ENCODE measurements at places on chromosomes 16 and 17.

- no peak for DNase-seq
Measured at GRCh38 chr17:15321556-15322251, 19.7 kb downstream of the TEKT3 start.

GRCh38 chr16:11136600-11136999 is 119.4 kb downstream of the SOCS1 start:
- DNase-seq: no peak

GRCh38 chr16:49574826-49575225 is 201.2 kb downstream of the C16orf78 start:
- no peak for DNase-seq

GRCh38 chr16:69744363-69745231 is 10.1 kb downstream of the NOB1 start:
- no peak for DNase-seq

DNA sequence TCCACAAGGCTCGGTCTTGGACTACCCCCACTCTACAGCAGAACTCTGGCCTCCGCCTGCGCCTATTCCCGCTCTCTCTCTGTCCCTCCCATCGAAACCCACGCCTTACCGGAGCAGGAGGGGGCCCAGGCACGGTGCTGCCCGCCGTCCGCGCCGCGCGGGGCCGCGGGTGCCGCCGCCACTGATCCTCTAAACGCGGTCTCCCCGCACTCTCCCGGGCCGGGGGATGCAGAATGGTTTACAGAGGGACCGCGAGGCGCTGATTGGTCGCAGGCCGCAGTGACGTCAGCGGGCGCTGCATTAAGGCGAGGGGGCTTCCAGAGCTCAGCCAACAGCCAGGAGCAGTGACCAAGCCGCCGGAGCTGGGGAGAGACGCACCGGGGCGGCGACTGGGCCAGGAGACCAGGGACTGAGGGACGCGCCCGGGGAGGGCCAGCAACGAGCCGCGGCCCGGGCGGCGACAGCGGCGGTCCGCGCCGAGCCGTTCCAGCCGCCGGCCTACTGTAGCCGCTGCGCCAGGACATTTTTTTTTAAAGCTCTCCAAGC is 747 bp upstream of the LHX1 start:
- DNase-seq: peak; percentile 72

GRCh38 chr17:18371455-18371854 is 6.1 kb upstream of the EVPLL start:
- no peak for DNase-seq

DNA sequence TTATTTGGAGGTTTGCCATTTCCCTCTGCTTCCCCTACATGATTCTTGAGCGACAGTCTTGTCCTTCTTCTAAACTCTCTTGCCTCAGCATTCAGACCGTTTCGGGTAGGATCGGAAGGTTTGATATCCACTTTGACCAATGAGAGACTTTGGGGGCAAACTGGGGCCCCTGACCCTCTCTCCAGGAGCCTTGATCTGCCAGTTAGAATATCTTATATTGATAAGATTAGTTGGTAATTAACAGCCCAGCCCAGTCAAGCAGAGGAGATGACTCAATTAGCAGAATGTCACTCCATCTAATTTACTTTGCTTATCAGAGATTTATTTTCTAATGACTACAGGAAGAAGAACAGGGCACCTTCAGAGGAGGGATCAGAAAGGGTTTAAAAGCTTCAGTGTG is 532.8 kb downstream of the XYLT1 start:
- DNase-seq: peak; percentile 75

- no peak for DNase-seq
Measured at GRCh38 chr16:8199390-8199789, 390.9 kb downstream of the TMEM114 start.

DNA sequence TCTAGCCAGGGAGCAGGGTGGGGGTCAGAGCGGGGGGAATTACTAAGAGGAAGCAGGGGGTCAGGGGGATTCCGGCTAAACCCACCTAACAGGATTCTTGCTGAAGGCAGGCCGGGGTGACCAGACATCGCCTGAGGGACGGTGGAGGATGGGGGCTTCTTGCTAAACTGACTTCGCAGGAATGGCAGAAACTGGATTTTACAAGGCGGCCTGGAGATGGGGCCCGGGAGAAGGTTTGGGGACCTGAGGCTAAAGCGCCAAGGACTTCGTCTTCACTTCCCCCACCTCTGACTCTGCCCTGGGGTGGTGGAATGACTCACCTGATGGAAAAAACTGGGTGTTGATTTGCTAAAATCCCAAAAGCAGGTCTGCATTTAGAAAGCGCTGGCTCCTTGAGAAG is 23.5 kb downstream of the LGALS3BP start:
- DNase-seq: no peak

- DNase-seq: no peak
Measured at GRCh38 chr17:3529817-3530741, 27.5 kb downstream of the TRPV3 start.

GRCh38 chr17:79400989-79401703 is 209.7 kb downstream of the RBFOX3 start:
- peak; percentile 75 for DNase-seq

GRCh38 chr17:46201491-46201890 is 8.3 kb upstream of the KANSL1 start:
- DNase-seq: no peak

DNA sequence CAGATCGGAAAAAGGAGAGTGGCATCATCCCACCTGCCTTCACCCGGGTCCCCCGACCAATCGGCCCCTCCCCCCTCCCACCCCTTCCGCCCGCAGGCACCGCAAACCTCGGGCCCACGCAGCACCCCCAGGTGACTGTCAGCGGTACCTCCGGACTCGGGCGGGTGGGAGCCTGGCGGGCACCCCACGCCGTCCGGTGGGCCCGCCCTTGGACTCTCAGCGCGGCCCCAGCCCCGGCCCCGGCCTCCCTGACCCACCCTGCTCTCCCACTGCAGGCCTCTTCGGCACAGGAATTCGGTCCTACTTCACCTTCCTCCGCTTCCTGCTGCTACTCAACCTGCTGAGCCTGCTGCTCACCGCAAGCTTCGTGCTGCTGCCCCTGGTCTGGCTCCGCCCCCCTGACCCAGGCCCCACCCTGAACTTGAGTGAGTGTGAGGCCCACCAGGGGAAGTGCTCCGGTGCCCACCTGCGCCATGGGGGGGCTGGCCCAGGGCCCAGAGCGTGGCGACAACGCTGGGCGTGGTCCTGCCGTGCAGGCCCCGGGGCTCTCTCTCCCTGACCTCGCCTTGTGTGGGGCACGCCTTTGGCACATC is 1.6 kb downstream of the TMC8 start:
- peak; percentile 28 for DNase-seq

DNA sequence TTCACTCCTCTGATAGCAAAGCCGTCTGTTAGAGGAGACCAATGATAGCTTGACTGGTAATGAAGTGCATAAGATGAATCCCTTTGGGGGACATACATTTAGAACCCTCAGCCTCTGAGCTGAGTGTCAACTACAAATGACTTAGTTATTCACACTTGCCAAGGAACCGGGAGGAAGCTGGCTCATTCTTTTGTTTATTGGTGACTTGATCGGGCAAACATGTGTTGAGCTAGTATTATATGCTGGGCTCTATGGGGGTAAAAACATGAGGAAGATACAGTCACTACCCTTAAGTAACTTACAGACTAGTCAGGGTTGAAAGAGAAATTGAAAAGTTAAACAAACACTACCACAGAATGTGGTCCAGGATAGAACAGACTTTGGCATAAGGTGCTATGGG is 3.0 kb downstream of the CCL16 start:
- DNase-seq: no peak

DNA sequence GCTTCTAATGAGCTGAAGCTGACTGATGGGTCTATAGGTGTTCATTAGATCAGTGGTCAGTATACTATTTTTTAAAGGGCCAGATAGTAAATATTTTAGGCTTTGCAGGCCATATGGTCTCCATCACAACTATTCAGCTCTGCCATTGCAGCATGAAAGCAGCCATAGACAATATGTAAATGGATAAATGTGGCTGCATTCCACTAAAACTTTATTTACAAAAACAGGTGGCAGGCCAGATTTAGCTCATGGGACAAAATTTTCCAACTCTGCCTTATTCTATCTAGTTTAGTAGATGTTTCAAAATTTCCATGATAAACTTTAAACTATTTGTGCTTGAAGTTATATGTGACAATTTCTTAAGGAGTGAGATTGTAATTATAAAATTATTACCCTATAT is 339.3 kb downstream of the ABCC12 start:
- DNase-seq: no peak

GRCh38 chr17:80346498-80347275 is 68.3 kb upstream of the ENDOV start:
- DNase-seq: no peak

DNA sequence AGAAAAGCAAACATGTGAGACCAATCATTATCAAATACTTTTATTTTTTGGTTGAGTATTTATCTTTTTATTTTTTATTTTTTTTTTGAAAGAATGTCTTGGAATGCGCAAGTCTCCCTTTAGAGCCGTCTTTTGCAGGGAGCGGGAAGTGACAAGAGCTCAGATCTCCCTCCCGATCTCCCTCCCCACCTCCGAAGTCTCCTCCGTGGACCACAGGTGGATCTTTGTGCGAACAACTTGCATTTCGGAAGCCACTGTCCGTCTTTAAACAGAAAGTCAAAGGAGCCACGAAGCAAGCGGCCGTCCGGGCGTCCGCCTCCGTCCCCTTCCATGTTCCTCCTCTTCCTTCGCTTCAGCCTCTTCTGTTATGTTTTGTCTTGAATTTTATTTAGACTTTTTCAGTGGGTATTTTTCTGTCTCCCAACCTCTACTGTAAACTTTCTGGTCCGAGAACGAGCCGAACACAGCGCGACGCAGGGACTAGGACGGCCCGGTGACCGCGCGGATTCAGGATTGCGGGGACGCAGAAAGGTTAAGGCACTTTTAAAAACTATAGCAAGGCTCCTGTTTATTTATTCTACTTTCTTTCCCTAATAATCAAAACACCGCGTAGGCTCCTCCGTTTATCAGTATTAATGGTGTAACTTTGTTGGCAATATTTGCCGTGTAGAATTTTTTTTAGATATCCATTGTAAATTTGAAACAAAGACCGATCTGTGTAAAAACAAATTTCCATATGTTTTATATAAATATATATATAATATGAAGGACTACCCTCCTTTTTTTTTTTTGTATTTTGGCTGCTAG is 3.3 kb downstream of the FOXF1 start:
- no peak for DNase-seq

- DNase-seq: peak; percentile 40
Measured at GRCh38 chr17:81527591-81528383, at the start of gene FSCN2. Gene FSCN2 (plus strand): TSS chr17:81528377. CDS start chr17:81528532, 155 bp downstream.

GRCh38 chr16:86121374-86122010 is 222.5 kb downstream of the IRF8 start:
- DNase-seq: no peak

GRCh38 chr17:1542316-1542715 is 20.3 kb downstream of the PITPNA start:
- DNase-seq: no peak

GRCh38 chr17:82304826-82305726 is 12.3 kb downstream of the CD7 start:
- DNase-seq: peak; percentile 33

Measured in NCI-H82 (cell line).